NCI-H1930 (cell line): ENCODE measurements at places on chromosomes 12 and 14.

GRCh38 chr12:89047856-89048418 is 304.4 kb downstream of the DUSP6 start:
- DNase-seq: no peak

DNA sequence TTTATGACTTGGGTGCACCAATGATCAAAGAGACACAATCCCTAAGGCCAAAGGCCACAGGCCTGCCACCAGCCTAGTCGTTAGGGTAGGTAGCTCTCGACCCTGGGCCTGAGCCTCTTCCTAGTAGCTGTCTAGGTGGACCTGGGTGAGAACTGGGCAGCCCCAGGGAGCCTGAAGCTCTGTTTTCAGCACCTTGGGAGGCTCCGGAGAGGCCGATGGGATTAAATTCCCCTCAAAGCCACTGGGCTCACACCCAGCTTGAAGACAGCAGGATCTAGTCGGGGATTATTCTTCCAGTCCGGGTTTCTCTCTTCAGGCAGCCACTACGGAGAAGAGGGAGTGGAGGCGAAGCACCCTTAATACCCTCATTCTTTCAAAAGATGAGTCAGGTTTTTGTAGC is 79.8 kb downstream of the TMEM260 start:
- no peak for DNase-seq

DNA sequence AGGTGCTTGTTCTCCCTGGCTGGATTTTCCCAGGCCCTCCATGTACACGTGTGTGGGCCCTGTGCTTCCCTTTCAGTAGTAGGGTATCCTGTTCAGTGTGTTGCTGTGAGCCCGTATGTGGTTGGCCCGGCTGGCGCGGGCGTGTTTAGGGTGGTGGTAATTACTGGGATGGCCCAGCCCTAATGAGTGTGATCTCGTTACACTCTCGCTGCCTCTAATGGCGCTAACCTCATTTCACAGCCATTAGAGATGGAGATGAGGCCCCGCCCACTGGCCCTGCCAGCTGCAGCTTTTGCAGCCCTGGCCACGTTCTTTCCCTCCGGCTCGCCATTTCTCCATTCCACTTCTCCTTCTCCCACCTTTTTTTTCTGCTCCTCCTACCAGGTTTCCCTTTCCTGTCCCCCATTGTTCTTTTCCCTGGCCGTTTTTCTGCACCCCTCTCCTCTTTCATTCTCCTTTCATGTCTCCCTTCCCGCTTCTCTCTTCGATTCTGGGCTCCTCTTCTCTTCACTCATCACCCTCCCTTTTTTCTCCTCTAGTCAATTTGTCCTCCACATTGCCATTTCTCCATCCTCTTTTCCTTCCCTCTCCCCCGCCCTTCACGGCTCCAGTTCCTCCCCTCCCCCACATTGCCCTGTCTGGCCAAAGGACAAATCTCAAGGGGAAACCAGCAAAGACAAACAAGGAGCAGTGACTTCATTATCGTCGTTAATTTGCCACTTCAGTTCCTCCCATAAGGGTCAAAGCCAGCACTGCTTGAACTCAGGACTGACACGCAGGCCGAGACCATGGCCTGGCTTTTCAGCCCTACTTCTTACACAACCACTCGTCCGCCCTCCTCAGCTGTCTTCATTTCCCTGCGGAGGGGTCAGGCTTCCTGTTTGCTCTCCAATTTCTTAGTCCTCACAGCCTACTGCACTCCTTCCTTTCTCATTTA is 6.8 kb downstream of the ZFHX2 start:
- DNase-seq: peak; percentile 64

- no peak for DNase-seq
These were observed 21.0 kb upstream of the MDM2 start for GRCh38 chr12:68786929-68787328.

- peak; percentile 37 for DNase-seq
These were observed 92.0 kb downstream of the SCARB1 start for GRCh38 chr12:124771462-124772288.

DNA sequence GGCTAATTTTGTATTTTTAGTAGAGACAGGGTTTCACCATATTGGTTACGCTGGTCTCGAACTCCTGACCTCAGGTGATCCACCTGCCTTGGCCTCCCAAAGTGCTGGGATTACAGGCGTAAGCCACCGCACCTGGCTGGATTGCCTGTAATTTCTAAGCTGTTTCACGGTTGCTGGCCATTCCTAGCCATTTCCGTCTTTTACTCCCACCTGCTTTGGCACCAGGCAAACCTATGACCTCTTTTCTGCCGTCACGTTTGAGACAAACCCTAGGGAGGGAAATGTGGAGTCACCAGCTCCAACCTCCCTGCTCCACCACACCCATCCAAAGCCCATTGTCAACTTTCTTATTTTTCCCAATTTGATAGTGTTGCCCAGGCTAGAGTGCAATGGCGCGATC is 1.2 kb downstream of the GPR132 start:
- no peak for DNase-seq

GRCh38 chr12:128951448-128951847 is 98.2 kb downstream of the GLT1D1 start:
- DNase-seq: no peak

DNA sequence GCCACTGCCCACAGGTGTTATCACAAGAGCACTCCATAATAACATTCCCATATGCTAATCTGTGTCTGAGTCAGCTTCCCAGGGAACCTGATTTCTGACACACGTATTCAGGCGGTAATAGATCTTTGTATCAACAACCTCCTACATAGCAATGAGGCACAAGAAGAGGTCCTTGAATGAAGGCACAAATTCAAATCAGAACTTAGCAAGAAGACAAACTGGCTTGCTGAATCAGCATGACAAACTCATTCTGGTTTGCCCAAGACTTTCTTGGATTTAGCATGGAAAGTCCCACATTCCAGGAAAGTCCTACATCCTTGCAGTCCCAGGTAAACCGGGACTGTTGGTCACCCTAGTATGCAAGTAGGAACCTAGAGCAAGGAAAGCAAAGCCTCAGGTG is 33.9 kb upstream of the RNU6-7 start:
- no peak for DNase-seq

- DNase-seq: no peak
These were observed 24.5 kb downstream of the ZNF891 start for GRCh38 chr12:133105620-133106019.

- no peak for DNase-seq
These were observed 50.3 kb downstream of the AKAP6 start for GRCh38 chr14:32379447-32379846.

DNA sequence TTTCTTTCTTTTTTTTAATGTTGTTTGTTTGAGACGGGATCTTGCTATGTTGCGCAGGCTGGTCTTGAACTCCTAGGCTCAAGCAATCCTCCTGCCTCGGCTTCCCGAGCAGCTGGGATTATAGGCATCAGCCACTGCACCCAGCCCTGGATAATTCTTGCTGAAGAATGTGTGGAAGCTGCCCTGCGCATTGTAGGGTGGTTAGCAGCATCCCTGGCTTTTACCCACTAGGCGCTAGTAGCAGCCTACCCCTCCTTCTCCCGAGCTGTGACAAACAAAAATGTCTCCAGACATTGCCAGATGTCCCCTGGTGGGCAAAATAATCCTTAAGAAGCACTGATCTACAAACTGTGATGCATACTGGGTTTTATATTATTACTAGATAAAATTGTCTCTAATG is 6.6 kb downstream of the DCAF4 start:
- DNase-seq: no peak
